Esophagus muscularis mucosa (tissue), 4 donors: ENCODE measurements at places on chromosomes 12 and 14. TPM values are rescaled to one million over a fixed set of nuclear protein-coding genes. Genes with fewer than 3 reads are reported as not detected.

DNA sequence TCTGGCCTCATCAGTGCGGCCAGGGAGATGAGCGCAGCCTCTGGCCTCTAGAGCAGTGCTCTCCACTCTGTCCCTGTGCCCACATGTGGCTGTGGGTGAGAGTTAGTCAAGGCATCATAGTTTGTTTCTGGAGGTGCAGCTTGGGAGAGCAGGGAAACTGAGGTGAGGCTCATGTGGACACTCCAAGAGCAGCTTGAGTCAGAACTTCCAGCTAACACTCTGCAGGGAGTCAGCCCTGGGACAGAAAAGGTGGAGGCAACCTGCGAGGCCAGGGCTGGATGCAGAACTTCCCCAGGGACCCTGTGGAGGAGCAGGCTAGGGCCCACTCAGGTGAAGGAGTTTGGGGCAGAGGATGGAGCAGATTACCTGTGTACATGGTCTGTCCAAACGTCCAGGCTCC is 10.8 kb downstream of the ISCA2 start:
- H3K27ac ChIP-seq: no peak overlapping the region
- no peak for DNase-seq
- peaks cover 4% of the 10 kb centered on the region for H3K36me3 ChIP-seq

- no peak for DNase-seq
- H3K36me3 ChIP-seq: peaks cover 30% of the 10 kb centered on the region
- H3K4me3 ChIP-seq: no peak overlapping the region
- peak overlapping the region; percentile 5 for H3K27ac ChIP-seq
- no peaks in the 10 kb centered on the region for H3K27me3 ChIP-seq
Observed at GRCh38 chr12:26651566-26652188, 181.3 kb downstream of the ITPR2 start.

GRCh38 chr14:64502887-64503433 is 678 bp downstream of the ZBTB25 start:
- H3K27ac ChIP-seq: peak overlapping the region; percentile 91
- H3K4me3 ChIP-seq: peak overlapping the region; percentile 89
- no peak for DNase-seq
- H3K27me3 ChIP-seq: no peaks in the 10 kb centered on the region
- peaks cover 6% of the 10 kb centered on the region for H3K36me3 ChIP-seq

Gene KLRC3
- total RNA-seq: not detected
